Stimulated activated CD4-positive, alpha-beta T cell treated with anti-CD3 and anti-CD28 coated beads, Interleukin-15, amount 100 ng/mL, for 1 hour (primary cell): ENCODE measurements at places on chromosomes 1 and 21.

DNA sequence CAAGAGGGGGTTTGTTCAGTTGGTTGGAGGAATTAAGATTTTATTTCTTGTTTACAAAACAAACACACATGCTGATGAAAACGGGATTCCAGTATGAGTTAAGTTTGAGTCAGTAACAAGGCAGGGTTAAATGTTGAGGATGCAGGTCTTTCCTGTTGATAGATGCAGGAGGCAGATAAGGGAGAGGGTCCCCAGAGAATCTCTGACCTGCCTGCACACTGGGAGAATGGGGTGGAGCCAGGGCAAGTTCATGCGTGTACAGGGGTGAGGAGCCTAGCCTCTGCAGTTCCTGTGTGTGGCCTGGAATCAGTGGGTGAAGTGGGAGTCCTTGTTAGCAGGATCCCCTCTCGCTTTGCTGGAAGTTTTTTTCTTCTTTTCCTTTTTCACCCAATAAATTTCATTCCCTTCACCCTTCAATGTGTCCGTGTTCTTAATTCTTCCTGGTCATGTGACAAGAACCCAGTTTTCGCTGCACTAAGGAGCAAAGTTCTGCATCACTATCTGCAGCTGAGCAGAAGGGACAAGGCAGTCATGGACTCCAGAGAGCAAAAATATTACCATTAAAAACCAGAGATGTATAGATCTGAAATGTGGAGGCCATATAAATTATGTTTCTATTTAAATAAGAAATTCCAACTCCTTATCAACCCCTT, 69.9 kb upstream of the MARK1 start:
- DNase-seq: no peak

DNA sequence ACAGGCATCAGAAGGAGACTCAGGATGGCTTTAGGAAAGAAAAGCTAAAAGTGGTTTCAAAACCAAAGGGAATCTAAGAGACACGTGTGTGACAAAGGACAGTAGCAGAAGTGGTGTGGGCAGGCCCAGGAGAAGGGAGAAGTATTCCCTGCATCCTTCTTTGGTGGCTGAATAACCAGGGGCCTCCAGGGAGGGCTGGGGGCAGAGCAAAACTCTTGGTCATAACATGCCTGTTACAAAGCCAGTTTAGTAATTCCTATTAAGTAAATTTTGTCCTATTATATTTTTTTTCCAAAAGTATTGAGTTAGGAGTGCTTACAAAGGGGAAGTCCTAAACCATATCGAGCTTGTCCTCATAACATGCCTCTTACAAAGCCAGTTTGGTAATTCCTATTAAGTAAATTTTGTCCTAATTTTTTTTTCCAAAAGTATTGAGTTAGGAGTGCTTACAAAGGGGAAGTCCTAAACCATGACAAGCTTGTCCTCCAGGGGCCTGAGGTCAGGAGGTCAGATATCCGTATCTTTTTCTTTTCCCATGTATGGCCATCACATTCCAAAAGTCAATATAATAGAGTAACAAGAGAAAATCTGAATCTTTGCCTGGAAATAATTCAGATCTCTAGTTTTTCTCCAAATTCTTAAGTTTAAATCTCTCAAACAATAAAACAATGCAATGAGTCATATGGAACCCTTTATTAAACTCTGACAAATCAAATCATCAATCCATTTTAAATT, 509.2 kb downstream of the LTN1 start:
- no peak for DNase-seq

DNA sequence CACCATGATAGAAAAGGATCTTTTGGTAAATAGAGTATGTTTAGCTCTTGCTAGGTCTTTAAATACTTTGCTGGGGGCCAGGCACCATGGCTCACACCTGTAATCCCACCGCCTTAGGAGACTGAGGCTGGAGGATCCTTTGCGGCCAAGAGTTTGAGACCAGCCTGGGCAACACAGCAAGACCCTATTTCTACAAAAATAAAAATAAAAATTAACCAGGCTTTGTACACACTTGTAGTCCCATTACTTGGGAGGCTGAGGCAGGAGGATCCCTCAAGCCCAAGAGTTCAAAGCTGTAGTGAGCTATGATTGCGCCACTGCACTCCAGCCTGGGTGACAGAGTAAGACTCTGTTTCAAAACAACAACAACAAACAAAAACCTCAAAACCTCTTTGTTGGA, 1.1 kb upstream of the KCNE2 start:
- no peak for DNase-seq

- DNase-seq: no peak
Observed at GRCh38 chr1:40720493-40720892, 29.0 kb downstream of the NFYC start.

- DNase-seq: no peak
Observed at GRCh38 chr1:102970496-102971078, 137.7 kb downstream of the COL11A1 start.
